AML-193 (cell line): ENCODE measurements at places on chromosomes 3 and 15.
A peak's percentile ranks its signal among the peaks of the same experiment; 100 is the strongest.

GRCh38 chr15:41634072-41634626 is 26.1 kb upstream of the MGA start:
- DNase-seq, result no peak

DNA sequence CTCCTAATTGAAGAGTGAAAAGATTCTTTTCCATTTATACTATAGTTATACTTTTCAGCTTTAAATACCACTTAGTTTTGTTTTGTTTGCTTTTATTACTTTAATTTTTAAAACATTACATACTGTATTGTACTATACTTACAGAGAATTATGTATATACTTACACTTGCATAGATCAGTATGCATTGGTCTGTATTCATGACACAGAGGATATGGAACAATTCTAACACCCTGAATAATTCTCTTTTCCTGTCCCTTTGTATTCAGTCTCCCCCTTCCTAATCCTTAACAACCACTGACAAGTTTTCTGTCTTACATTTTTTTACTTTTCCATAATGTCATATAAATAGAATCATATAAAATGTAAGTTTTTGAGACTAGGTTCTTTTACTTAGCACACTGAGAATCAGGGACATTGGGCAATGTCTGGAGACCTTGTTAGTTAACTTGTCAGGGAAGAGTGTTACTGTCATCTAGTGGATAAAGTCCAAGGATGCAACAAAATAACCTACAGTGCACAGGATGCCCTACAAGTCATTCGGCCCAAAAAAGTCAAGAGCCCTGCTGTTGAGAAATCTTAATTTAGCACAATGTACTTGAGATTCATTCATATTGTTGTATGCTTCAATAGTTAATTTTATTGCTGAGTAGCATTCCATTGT is 95.7 kb upstream of the MCTP2 start:
- DNase-seq, result peak; percentile 2

DNA sequence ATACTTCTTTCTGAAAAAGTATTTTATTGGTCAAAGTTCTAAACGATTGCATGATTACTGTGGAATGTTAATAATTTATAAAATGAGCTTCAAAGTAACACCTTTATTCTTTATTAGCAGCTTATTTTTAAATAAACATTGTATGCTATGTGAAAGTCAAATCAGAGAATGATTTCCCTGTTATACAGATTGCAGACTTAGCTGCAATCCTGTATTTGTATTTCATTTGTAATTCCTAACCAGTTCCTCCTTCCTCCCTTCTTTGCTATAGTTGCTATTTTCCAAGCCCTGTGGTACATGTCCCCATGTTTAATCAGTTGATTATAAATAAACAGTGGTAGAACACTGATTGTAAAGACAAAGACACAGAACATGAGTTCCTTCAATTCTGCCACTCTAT is 42.4 kb upstream of the C15orf39 start:
- no peak for DNase-seq

- DNase-seq, result no peak
Observed at GRCh38 chr15:40372981-40373380, 9.5 kb upstream of the KNSTRN start.

DNA sequence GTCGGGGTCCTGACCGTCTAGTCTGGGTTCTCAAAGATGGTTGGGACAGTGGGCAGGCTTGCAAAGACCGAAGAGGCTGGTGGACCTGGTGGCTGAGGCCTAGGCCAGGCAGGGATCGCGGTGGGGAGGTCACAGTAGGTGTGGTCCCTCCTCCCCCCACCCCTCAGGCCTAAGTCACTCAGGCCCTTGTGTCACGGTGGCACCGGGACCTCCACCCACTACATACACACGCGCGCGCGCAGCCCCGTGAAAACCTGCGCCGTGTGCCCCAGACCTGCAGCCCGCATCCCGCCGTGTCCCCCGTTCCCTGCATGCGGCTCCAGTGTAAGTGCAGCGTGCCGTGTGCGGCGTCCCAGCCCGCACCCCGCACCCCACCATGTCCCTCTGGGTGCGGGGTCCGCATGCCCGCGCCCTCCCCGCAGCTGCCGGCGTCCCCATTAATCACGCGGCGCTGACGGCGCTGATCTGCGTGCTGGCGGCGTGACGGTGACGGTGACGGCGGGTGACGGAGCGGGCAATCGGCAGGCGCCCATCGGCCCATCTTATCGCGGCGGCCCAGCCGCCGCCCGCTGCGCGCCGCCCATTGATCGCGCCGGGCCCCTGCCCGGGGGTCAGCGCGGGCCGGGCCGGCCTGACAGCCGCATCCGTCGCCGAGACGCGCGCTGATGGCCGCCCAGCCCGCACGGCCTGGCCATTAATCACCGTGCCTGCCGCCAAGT is 24.4 kb downstream of the SEC61A1 start:
- DNase-seq, result no peak

DNA sequence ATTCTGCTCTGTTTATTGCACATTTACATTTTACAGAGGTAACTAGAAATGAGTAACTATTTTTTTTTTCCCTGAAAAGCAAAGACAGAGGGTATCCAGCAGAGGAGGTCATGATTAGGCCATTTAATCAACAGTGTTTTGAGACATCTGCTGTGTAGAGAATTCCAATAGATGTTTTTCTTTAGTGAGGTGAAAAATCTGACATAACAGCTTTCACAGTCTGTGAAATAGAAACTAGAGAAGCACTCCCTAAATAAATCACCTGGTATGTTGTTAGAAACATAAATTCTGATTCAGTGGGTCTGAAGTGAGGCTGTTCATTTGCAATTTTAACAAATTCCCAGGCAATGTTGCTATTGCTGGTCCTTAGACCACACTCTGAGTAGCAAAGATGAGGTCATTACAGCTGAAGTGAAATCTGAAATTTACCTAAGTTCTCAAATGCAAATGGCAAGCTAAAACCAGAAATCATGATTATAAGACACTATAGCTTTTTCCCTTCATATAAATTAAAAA is 329.2 kb upstream of the LRRC3B start:
- DNase-seq, result no peak

- no peak for DNase-seq
Observed at GRCh38 chr3:13017361-13018042, 55.7 kb downstream of the IQSEC1 start.

GRCh38 chr3:144402430-144402829 is 430.8 kb downstream of the DIPK2A start:
- no peak for DNase-seq

- DNase-seq, result no peak
Observed at GRCh38 chr15:100665570-100665969, 63.2 kb downstream of the ASB7 start.

DNA sequence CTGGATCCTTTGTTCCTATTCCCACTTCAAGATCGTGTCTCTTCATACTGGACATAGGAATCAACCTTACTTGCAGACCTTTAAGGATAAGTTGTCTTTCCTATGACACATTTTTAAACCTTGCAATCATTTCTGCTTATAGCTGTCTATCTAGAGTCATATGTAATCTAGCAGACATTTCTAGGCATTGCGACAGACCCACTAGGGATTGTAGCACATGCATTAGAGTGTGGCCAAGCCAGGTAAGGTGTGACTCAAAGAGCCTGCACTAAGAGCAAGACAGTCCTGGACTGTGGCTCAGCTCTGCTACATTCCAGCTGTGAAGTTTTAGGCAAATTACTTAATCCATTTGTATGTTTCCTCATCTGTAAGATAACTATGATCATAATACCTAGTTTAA is 38.8 kb upstream of the BFSP2 start:
- no peak for DNase-seq

- DNase-seq, result no peak
Observed at GRCh38 chr3:164748626-164749025, 329.7 kb downstream of the SI start.

DNA sequence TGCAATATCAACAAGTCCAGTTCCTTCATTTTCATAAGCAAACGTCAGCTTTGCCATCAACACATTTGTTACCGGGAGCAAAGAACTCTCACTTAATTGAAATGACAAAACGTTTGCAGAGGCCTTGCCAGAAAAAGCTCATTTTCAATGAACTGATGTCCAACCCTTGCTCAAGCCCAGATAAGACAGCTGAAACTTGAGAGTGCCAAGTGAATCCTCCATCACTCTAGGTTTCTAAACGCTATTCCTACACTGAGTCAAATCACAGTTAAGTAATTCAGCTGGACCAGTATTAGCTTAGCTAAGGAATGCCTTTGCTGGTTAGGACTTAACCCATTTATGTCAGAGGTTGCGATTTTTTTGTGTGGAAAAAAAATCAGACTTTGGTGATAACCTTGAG is 11.5 kb downstream of the CHSY1 start:
- DNase-seq, result no peak

GRCh38 chr3:196314597-196314996 is 3.4 kb downstream of the DYNLT2B start:
- no peak for DNase-seq

GRCh38 chr3:102090721-102091045 is 241.4 kb downstream of the NFKBIZ start:
- DNase-seq, result no peak

- no peak for DNase-seq
Observed at GRCh38 chr15:73928241-73928579, 1.9 kb downstream of the LOXL1 start.

DNA sequence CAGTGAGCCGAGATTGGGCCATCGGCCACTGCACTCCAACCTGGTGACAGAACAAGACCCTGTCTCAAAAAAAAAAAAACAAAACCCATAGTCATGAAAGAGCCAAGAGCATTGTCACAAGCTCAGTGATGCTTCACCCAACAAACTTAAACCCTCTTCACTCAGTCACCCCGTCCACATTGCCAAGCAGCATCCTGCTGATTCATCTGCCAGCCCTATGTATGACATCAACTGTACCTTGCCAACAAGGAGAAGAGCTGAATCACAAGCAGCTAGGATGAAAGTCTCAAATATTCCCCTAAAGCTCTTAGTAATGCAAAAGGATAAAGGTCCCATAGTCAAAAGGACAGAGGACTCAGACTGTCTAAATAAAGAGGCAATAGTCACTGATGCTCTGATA is 90.0 kb downstream of the ANO10 start:
- no peak for DNase-seq

GRCh38 chr3:163058031-163058854 is 1561.6 kb downstream of the OTOL1 start:
- no peak for DNase-seq

DNA sequence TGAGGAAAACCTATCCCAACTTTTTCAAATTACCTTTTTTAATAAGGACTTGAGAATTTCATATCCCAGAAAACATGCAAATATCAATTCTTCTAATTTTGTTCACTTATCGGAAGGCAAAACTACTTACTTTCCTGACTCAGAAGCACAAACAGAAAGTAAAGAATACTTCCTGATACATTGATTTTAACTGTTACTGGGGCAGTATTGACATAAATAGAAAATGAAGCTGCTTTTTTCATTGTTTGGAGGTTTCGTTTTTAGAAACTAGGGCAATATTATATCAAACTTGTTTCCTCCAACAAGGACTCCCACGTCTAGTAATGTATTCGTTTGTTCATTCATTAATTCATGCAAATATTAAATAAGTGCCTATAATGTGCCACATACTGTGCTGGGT is 19.1 kb downstream of the PAQR9 start:
- no peak for DNase-seq

DNA sequence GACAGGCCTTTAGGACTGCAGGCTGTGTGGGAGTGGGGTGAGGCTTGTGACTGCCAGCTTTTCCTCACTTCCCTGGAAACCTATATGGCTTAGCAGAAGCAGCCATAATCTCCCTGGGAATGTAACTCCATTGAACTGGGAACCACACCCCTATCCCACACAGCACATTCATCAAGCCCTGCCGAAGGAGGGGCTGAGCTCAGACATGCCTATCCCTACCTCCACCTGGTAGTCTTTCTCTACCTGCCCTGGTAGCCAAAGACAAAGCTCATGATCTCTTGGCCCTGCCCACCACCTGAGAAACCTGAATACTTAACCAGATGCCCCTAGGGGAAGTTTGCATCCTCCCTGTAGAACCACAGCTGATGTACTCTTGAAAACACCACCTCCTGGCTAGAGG is 219.8 kb downstream of the UNC13C start:
- no peak for DNase-seq

GRCh38 chr15:69498282-69498681 is 45.7 kb downstream of the RPLP1 start:
- DNase-seq, result no peak

GRCh38 chr3:108055931-108056330 is 34.9 kb downstream of the CD47 start:
- no peak for DNase-seq

GRCh38 chr3:11820531-11821041 is 26.1 kb downstream of the TAMM41 start:
- DNase-seq, result no peak

GRCh38 chr15:93987068-93987467 is 244.3 kb upstream of the MCTP2 start:
- DNase-seq, result no peak

- no peak for DNase-seq
Observed at GRCh38 chr3:45140141-45140769, 5.9 kb downstream of the CDCP1 start.

DNA sequence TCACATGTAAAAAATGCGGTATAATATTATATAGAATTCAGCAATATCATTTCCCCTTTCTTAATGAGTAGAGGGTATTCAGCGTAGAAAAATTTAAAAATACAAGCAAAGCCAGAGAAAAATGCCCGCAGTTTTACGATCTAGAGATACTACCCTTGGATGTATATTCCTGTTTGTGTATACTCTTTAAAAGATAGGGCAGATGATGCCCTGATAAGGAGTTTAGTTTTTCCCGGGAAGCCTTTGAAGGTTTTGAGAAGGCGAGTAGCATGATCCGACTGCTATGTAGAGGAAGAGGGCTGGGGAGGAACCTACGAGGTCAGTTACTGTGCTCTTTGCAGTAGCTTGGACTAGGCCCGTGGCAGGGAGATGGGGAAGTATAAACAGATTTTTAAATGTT is 1.2 kb downstream of the YEATS2 start:
- peak; percentile 76 for DNase-seq

- no peak for DNase-seq
Observed at GRCh38 chr3:123816673-123817207, 67.4 kb downstream of the MYLK start.

GRCh38 chr3:1552831-1553230 is 460.0 kb downstream of the CNTN6 start:
- no peak for DNase-seq

DNA sequence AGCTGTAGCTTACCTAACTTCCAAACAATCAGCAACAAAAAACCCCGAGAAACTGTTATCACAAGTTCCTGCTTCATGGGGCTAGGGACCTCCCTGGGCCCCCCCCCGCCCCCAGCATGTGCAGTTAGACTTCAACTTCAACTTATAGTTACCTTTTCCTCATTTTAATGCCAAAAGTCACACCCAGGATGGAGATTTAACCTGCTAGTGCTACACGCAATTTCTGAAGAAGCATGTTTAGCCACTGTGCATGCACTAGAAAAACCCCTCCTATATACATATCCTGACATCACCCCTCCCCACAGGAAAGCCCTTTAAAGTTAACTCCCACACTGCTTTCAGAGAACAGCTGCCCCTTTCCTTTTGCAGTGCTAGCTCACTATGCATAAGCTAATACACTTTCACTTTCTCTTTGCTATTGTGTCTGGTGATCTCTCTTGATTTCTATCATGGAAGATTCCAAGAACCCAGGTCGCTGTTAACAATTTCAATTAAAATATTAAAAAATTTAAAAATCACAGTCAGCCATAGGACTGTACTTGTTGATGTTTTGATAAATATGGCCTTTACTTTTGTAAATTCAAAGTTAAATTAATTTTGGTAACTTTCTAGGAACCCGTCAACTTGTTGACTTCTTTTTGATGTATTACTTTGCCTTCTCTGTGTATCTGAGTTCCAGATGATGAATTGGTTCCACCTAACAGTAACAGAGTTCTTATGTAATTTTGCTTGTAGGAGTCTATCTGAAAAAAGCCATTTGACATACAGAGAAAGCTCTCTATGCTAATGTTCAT is 75.2 kb upstream of the ACAD9 start:
- no peak for DNase-seq
